RWPE1 (cell line): ENCODE measurements at places on chromosomes 3 and 15.

- no peak for DNase-seq
These were observed 2.7 kb downstream of the RPL22L1 start for GRCh38 chr3:170867143-170867937.

- no peak for DNase-seq
These were observed 631.8 kb upstream of the GRM7 start for GRCh38 chr3:6228958-6229683.

DNA sequence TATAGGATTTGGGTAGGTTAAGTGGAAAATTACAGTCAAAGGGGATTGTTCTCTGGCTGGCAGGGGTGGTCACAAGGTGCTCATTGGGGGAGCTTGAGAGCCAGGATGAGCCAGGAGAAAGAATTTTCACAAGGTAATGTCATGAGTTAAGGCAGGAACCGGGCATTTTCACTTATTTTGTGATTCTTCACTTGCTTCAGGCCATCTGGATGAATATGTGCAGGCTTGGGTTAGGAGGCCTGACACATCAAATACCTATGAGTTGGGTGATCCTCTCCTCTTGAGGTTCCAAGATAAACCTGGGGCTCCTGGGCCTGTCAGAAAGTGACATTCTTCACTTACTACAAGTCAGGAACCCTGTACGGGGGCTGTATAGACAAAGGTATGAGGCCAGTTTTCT is 68.7 kb downstream of the CD200 start:
- no peak for DNase-seq

DNA sequence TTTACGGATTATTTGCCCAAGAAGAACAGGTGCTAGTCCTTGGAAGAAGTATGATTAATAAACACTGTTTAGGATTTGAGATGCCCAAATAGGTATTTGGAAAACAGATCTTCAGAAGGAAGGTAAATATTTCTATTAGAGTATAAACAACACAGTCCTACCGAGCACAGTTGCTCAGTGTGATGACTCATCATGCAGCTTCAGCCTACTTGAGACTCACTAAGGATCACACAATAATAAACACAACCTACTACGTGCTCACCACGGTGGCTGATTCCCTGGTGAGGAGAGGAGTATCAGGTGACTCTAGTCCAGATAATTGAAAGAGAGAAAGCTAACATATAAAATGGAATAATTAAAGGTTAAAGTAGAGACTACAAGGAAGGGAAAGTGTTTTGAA is 72.0 kb downstream of the PDZRN3 start:
- DNase-seq: no peak

GRCh38 chr3:38524141-38524739 is 28.1 kb downstream of the EXOG start:
- DNase-seq: no peak

GRCh38 chr3:143832433-143832832 is 15.8 kb downstream of the SLC9A9 start:
- no peak for DNase-seq

GRCh38 chr3:115838786-115839185 is 215.5 kb downstream of the GAP43 start:
- no peak for DNase-seq

- DNase-seq: no peak
These were observed at the start of gene LRRC3B for GRCh38 chr3:26622621-26623418. Gene LRRC3B (plus strand): TSS chr3:26622772. CDS start chr3:26709673, 86,901 bp downstream.

- DNase-seq: peak; percentile 91
These were observed 46.7 kb downstream of the AMOTL2 start for GRCh38 chr3:134327594-134327975.

- no peak for DNase-seq
These were observed 87.5 kb downstream of the NEK10 start for GRCh38 chr3:27281671-27282150.

GRCh38 chr3:195546130-195546560 is 3.0 kb upstream of the PPP1R2 start:
- DNase-seq: peak; percentile 82

- DNase-seq: no peak
These were observed 21.3 kb upstream of the DHX36 start for GRCh38 chr3:154345422-154346122.

DNA sequence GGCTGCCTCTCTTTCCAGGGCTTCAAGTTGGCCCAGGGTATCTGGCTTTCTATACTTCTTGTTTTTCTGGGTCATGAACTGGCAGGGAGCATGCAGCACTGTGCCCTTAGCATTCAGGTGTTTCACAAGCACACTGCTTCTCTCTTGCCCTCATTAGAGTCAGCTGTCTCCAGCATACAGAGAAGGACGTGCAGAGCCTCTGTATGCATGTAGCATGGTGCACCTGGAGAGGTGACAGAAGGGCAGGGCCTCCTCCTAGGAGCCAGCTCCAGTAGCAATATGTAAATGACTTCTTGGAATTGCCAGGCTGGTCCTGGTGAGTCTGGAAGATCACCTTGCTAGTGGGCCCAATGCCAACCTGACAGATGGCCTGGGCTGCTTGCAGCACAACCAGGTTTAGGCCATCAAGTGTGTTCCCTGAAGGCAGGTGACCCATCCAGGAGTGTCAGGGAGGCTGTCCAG is 44.8 kb upstream of the ATP2C1 start:
- DNase-seq: no peak

GRCh38 chr15:38474155-38474757 is 20.3 kb downstream of the FAM98B start:
- peak; percentile 22 for DNase-seq

DNA sequence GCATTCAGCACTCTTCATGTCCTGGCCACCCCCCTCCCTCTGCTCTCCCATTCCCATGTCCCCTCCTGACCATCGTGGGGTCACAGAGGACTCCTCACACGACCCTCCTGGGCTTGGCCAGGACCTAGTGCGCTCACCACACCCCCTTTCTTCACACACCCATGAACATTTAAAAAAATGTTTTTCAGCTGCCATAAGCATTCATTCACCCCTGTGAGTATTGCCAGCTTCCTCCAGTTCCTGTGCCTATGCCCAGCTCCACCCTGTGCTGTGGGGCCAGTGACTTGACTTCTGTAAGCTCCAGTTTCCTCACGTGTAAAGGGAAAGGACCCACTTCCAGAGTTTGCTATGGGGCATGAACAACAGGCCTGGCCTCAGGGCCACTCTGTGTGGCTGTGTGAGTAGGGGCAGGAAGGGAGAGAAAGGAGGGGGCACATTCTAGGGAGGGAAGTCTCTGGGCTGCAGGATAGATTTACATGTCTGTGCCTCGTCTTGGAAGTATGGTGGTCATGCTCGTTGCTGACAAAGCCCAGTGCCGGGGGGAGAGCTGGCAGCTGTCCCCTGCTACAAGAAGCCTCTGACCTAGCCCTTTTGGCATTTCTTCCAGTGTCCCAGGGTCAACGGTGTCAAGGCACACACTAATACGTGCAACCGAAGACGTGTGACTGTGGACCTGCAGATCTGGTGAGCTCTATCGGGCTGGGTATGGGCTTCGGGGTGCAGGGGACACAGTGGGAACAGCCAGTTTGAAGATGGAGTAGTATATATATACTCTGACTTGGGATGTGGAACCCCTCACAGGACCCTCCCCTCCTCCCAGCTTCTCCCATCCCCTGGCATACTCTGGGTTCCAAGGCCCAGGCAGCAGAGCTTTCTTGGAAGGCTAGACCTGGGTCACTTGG is 22.8 kb downstream of the ESYT3 start:
- DNase-seq: no peak

DNA sequence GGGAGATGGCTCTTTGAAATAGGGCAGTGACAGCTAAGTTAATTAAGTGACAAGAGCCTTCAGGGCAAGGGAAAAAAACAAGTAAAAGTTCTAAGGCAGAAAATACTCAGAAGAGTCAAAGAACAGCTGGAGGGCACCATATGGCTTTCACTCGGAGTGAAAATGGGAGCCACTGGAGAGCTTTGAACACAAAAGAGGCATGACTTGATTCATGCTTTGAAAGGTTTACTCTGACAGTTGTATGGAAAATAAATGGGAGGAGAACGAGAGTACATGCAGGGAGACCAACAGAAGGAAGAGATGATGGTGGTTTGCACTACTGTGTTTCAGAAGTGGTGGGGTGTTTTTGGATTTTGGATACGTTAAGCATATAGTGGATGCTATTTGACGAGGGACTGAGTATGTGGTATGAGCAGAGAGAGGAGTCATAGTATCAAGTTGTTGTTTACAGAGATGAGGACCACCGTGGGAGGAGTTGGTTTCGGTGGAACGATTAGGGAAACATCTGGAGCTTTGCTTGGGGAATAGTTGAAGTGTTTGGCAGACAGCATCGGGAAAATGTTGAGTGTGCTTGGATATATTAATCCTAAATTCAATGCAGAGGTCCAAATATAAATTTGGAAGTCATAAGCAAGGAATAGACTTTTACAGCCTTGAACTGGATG is 411.5 kb downstream of the GABRG3 start:
- DNase-seq: no peak

GRCh38 chr3:116667791-116668190 is 41.8 kb upstream of the TUSC7 start:
- DNase-seq: no peak

DNA sequence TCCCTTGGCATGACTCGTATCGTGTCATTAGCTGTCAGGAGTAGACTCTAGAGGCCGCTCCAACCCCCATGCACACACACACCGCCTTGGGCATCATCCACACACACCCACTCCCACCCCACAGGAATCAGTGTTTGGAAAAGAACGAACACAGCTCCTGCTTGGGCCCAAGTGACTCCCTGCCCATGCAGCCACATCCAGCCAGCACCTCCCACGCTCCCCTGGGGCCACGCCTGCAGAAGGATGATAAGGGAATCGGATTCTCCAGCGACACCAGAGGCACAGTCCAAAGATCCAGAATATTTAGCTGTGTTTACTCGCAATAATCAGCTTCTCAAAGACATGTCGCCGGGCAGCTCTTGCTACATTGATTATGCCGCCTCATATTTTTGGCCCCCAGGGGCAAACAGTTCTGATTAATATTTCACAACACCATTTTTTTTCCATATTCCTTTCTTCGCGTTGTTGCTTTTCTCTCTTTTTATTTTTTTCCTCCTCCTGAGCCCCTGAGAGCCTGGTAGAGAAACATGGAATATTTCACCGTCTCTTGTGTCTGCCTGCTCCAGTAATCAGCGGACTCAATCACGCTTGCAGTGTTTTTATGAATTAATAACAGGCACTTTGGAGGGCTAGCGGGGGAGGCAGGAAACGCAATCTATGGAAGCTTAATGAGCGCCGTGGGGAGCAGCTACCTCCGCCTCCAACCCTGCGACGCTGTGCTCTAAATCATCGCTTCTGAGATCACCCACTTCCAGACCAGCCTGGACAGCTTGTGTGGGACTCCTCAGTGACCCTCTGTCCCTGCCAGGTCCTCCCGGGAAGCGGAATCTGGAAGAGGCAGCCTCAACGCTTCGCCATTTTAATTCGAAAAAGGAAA is 221.4 kb downstream of the TLE3 start:
- DNase-seq: no peak

GRCh38 chr3:117885011-117885441 is 1149.6 kb downstream of the IGSF11 start:
- no peak for DNase-seq

- DNase-seq: peak; percentile 67
These were observed 28.8 kb upstream of the UBL7 start for GRCh38 chr15:74489518-74490338.

- no peak for DNase-seq
These were observed 116.5 kb upstream of the CMC1 start for GRCh38 chr3:28124882-28125281.

- no peak for DNase-seq
These were observed 739.0 kb upstream of the NECTIN3 start for GRCh38 chr3:110332629-110333028.

DNA sequence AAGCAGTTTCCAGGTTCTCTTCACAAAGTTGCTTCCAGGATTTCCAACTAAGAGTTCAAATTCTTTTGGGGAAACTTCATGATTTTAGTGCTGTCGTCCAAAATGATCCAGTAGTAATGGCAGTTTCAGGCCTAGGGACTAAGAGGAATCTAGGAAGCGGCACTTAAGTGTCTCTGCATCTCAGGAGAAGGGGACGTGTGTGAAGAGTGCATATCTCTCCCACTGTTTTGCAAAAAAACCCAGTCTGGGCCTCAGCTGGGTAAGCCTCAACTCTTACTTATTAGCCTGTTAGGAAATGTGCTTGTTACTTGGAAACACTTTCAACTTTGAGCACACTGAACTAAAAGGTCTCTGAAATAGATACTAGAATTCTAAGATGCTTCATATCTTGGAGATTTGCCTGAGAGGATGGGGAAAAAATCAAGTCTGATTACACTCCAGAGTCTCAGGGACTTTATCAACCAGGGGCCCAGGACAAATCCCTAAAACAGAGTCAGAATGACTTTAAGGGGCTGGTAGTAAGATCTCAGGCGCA is 81.8 kb downstream of the WDR76 start:
- DNase-seq: no peak

- peak; percentile 5 for DNase-seq
These were observed 1250.0 kb upstream of the GBE1 start for GRCh38 chr3:83011481-83011880.

GRCh38 chr3:27216295-27216855 is 152.8 kb downstream of the NEK10 start:
- DNase-seq: no peak

- no peak for DNase-seq
These were observed 116.2 kb downstream of the SUCNR1 start for GRCh38 chr3:151989621-151990020.
